ENCODE measurements at places on chromosomes 5 and 9.
A peak's percentile ranks its signal among the peaks of the same experiment; 100 is the strongest.

DNA sequence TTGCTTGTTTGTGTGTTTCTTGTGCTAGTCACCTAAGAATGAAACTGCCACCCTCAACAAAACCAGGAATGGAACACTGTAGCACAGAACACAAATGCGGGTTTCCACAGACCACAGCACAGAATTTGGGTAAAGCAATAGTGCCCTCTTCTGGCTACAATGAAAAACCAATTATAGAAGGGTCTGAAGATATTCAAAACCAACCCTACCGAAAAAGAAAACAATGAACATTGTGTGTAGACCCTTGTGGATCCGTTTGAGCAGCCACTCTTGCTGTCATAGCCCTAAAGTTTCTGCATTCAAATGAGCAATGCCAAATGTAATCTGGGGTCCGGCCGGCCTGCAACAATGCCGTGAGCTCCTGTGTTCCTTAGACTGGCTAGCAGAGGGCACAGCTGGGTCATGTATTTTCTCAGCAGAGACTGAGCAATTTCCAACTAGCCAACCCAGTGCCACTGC is 8.3 kb upstream of the ENC1 start:
- no peak for DNase-seq

DNA sequence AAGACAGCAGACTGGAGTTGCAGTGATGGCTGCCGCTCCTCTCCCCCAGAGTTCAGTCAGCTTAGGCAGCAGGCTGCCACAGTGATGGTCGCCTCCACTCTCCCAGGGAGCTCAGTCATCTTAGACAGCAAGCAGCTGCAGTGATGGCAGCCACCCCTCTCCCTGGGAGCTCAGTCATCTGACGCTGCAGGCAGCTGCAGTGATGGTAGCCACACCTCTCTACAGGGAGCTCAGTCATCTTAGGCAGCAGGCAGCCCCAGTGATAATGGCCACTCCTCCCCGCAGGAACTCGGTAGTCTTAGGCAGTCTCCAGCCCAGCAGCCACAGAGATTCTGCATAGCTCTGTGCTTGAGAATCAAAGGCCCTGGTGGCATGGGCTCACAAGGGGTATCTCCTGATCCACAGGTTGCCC is 582.7 kb downstream of the DTWD2 start:
- DNase-seq: no peak

DNA sequence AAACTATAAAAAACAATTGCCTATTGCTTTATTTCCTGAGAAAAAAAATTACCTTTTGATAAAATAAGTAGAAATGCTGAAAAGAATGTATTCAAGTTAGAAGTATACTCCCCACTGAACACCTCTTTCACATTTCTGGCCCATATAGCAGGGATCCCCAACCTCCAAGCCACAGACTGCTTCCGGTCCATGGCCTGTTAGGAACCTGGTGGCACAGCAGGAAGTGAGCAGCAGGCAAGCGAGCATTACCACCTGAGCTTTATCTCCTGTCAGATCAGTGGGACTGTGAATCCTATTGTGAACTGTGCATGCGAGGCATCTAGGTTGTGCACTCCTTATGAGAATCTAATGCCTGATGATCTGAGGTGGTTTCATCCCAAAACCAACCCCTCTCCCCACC is 563.9 kb downstream of the RAB3C start:
- no peak for DNase-seq

DNA sequence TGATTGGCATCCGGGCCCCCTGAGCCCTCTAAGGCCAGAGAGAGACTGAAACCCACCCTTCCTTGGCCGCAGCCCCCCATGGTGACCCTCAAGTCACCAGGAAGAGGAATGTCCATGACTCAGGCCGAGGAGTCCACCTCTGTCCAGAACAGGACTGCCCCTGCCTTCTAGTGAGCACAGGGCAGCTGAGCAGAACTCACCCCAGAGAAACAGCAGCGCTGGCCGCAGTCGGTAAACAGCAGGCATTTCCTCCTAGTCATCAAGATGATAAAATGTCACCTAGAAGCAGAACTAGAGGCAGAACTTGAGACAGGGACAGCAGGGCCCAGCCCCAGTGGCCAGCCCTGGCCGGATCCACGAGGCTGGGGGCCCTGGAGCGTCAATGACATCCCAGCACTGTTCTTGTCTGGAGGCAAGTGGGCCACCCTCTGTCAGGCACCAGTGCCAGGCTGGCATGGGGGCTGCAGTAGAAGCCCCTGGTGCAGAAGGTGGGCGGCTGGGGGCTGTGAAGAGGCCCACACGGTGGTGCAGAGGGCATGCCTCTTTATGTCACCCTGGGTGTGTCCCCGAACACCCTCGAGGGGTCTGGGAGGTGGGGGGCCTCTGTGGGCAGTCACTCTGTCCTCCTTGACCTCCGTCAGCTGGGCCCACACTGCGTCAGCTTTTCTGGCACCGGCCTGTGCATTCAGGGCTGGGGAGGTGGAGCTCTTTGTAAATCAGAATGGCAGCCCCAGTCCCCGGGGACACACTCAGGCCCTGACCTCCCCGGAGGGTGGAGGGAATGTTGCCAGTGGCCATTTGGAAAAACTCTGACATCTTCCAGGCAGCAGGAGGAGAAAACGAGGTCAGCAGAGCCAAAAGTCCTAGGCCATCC is 83.0 kb downstream of the NTNG2 start:
- DNase-seq: no peak

DNA sequence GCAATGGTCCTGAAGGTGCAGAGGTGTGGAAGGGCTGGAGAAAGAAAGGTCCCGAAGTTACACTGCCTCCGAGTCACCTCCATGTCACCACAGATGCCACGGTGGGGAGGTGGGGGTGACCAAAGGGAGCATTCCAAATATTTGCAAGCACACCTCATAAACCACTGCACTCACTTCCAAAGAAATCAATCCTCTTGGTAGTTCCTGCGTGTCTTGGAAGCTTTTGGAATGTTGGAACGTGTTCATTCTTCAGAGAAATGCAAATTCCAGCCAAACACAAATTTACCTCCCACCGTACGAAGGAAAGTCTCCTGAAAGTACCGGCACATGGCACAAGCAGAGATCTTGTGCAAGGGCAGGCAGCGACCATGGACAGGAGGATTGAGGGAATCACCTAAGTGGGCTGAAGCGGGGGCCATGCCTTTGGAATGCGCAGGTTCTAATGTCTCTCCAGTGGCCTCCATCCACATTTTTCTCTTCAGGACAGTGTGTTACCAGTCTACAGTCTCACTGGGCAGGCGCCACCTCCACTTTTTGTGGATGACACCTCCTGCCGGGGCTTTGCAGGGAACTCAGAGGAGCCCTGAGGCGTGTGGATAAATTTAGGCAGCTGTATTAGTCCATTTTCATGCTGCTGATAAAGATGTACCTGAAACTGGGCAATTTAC is 54.0 kb downstream of the NSUN2 start:
- peak; percentile 38 for DNase-seq

DNA sequence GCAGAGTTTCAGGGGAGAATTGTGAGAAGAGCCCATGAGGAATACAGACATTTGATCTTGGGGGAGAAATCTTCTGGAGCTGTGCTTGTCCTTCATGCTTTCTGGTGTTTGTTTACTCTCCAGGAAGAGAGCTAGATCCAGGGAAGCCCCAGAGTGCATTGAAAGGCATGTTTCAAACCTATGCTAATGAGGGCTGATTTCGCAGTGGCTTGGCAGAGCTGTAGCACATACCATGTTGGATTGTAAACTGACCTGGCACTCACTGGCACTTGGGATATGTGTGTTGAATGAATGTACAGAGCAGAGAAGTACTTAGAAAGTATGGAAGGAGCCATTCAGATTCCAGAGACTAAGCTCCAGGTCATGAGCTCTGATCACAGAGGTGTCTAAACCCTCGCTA is 30.9 kb downstream of the TNFSF8 start:
- no peak for DNase-seq

DNA sequence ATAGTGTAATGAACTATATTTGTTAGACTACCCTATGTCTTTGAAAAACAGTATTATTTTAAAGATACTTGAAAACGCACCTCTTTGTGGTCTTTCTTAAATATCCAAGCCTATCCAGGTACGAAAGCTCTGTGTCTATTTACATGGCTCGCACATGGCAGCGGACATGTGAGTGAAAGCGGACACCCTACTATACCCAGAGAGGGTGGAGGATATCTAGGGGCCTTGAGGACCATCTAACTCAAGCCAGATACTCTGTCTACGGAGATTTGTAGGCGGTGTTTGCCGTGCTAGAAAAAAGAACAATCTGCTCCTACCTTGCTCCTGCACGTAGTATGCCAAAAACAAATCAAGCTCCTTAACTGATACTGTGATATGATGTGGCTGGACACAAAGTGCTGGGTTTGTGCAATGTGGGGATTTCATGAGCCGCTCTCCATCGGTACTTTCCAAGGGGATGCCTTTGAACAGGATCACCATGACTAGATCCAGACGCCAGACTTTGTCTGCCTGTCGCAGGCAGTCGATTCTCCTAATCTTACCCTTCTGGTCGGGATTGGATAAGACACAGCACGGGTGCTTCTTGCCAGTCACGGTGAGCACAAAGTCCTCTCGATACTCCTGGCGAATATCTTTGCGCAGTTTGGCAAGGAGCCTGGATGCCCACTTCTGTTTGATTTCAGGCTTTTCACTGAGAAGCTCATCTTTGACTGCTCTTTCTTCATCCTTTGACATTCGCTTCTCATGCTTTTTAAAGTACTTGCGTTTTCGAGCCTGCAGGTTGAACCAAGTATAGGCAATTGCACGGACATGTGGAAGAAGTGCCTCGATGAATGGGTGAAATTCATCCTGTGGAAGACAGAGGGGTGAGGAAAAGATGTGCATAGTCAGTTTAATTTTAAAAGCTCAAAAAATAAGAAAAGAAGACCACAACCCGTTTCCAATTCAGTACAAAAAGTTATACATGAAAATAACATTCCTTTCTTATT is 7.0 kb downstream of the NFIB start:
- no peak for DNase-seq

- no peak for DNase-seq
Measured at GRCh38 chr5:73912821-73913271, 286.9 kb downstream of the ARHGEF28 start.

All from right atrium auricular region (tissue), 2 donors.